ENCODE measurements at places on chromosomes 5 and 9.

GRCh38 chr5:87097664-87098063 lies 170.0 kb upstream of the RASA1 start:
- no peak for DNase-seq

- no peak for DNase-seq
Measured at GRCh38 chr9:133861692-133862091, 123.5 kb upstream of the SARDH start.

GRCh38 chr5:115317320-115317719 lies 20.9 kb upstream of the CCDC112 start:
- DNase-seq = no peak

GRCh38 chr5:143985832-143986515 lies 174.0 kb downstream of the HMHB1 start:
- no peak for DNase-seq

DNA sequence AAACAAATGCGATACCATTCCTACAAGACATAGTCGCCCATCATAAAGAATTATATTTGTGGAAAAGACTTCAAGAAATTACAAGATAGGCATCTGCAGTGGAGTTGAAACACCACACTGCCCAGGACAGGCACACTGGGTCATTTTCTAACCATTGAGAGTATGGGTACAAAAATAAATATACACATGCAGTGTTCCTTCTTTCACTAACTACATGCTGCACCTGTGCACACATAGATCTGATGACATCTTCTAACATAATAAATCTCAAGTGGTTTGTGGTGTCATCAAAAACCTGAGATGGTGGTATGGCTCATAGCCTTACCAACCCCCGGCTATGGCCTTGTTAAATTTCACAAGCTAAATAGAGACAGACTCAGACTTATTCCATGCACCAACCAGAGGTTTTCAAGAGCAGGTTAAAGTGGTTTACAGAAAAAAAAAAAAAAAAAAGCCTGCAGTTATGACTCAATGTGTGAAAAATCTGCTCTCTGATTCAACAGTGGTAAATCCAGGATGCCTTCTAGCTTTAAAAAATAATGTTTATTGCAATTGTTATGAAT lies 12.4 kb upstream of the NFIB start:
- peak; percentile 90 for DNase-seq

- no peak for DNase-seq
Measured at GRCh38 chr5:149615976-149616375, 34.7 kb downstream of the ARHGEF37 start.

GRCh38 chr5:14900693-14901461 lies 29.3 kb upstream of the ANKH start:
- no peak for DNase-seq

Data from NCI-H510A (cell line).